Hepatic stellate cell (primary cell): ENCODE measurements at places on chromosomes 1 and 21.

DNA sequence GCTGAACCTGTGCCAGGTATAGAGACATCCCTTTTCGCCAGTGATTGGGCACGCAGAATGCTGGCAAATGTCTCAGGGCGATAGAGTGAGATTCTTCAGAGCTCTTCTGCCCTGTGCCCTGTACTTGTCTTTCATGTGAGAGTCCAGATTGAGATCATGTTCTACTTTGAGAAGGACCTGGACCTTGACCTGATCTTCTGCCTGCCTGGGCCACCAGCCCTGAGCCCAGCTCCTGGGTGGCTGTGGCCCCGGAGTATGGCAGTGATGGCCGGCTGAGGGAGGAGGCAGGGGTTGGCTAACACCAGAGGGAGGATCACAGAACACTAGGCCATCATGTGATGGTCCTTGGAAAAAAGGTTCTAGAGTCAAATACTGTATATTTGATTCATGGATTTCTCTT is 13.8 kb downstream of the STRIP1 start:
- DNase-seq: no peak

- no peak for DNase-seq
These were observed 16.9 kb downstream of the PLA2G4A start for GRCh38 chr1:186845576-186846210.

- DNase-seq: no peak
These were observed 169.9 kb downstream of the BRINP2 start for GRCh38 chr1:177340601-177341067.

GRCh38 chr1:44870096-44870495 is 27.0 kb upstream of the PTCH2 start:
- no peak for DNase-seq

DNA sequence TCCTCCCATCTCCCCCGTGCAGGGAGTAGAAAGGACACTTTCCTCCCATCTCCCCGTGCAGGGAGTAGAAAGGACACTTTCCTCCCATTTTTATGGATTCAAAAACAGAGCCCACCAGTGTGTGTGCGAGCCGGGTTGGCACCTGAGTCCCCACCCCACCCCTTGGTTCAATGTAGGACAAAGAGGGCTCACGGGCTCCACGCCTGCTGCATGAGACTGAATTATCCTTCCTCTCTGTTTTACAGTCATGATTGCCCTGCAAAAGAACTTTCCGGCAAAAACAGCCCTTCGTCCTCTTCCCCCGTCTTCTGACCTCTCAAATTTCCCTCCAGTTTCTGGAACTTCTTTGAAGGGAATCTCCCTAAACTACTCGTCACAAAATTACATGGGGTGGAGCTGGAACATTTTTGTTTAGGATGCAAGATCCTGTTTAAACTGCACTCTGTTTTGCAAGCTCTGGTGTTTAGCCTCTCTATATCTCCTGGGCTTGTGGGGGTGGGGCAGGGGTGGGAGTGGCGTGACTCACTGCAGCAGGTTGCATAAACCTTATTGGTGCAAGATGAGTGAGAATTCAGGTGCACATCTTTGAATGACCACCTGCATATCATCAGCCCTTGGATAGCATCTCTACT is 99.8 kb downstream of the PSMG1 start:
- DNase-seq: no peak

- DNase-seq: no peak
These were observed 18.6 kb downstream of the HS2ST1 start for GRCh38 chr1:86933051-86933450.

DNA sequence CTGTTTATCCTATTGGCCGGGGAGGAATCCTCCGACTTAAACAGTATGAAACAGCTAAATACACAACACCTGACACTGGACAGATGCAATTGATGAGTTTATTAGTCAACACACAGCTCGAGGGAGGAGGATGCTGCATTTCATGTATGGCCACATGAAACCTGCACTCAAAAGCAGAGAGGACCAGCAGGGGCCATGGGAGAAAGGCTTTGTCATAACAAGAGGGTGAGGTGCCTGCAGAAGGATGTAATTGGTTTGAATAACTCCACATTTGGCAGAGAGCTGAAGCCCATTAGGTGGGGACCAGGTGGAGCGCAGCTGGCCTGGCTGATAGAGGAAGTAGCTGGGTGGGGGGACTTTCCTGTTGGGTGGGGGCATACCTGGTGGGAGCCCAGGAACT is 599.1 kb downstream of the PTPRU start:
- DNase-seq: no peak

DNA sequence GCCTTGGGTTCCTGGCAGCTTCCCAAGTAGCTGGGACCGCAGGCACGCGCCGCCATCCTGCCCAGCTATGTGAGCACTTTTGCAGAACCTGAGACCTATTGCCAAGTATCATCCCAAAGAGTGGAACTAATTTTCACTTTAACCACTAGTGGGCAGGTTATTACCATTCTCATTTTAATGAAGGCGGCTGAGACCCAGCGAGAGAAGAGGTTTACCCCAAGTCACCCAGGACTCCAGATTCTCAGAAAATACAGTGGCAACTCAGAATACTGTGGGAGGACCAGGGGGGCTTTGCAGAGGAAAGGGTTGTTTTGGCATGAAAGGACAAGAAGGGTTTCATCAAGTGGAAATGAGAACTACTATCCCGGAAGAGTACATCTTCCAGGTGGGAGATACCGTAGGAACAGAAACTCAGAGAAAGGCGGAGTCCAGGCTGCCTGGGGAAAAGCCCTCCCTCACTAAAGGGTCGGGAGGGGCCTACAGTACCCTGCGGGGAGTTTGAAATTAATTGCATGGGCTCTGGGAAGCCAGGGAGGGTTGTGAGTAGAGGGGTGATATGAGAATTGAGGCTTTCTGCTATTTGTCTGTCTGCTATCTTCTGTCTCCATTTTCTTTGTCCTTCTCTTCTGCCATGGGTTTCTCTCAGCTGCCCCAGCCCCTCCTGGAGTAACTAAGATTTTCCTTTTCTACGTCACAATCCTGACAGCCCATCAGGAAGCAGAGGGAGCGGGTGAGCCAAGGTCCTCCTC is 7.2 kb upstream of the SEMA4A start:
- DNase-seq: peak; percentile 84

- no peak for DNase-seq
These were observed 24.4 kb downstream of the OR10R2 start for GRCh38 chr1:158496374-158496773.

DNA sequence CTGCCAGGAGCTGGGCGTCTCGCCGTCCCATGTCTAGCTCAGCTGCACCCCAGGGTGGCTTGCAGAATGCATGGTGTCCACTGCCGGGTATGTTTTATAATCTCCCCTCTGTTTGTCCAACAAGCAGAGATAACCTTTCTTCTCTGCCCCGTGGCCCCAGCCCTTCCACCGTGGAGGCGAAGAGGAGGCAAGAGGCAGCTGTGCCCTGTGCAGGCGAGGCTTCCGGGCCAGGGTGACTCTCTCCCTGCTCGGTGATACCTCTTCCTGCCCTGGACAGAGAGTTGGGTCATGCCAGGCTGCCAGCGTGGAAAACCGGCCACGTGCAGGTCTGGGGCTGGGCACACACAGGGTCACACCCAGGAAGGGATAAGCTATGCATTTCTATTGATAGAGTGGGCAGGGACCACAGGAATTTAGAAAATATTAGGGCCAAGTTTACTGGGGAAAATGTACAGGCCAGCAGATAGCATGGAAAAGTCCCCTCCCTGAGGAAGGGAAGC is at the start of gene TFF2:
Gene TFF2 (minus strand): TSS at position 68 of the 500 bp plus-strand sequence. CDS start 37 bp downstream, at position 31.
- no peak for DNase-seq

DNA sequence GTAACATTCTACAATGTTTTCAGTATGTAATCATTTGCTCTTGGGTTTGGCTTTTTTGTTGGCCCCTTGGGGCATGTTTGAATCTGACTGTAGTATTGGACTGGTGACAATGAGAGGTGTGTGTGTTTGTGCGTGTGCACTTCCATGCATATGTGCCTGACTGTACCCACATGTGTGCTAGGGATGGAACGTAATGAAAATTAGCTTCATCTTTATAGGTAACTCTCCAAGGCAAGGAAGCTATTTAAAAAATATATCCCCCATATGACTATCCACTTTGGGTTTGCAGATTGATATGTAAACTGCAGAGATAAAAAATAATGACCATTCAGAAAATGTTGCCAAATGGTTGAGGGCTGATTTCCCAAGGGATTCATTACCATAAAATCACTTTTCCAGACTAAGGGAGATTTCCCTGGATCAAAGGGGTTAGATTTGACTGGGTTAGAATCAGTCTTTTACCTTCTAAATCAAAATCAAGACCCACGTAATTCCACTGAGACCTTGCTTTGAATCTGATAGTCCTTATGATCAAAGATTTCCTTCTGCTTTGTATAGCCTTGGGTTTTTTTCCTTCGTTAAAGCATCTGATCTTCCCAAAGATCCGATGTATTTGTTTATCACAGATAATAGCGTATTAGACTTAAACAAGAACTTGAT is 189.7 kb downstream of the CENPF start:
- DNase-seq: no peak

DNA sequence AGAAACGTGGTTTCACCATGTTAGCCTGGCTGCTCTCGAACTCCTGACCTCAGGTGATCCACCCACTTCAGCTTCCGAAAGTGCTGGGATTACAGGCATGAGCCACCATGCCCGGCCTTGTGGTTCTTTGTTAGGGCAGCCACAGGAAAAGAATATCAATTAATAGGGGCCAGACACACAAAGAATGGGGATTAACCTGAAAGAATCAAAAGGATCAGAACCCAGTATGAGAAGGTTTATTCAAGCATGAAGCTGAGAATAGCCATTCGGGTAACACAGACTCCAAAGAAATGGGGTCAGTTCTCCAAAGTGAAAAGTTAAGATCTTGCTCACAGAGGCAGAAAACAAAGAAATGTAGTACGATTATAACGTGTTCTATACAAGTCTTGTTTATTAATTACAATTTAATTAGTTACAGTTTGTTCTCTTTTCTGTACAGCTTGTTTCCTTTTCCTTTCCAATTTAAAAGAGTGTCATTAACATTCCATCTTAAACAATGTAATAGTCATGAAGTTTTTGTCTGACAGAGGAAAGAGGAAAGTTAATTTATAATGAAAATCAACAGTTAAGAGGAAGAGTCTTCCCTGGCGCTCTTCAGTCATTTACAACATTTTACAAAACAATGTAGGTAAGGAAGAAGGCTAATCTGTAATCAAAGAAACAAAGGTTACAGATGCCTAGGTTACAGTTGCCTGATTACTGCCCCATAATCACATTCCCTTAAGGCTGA is 51.3 kb upstream of the SLC45A1 start:
- no peak for DNase-seq

DNA sequence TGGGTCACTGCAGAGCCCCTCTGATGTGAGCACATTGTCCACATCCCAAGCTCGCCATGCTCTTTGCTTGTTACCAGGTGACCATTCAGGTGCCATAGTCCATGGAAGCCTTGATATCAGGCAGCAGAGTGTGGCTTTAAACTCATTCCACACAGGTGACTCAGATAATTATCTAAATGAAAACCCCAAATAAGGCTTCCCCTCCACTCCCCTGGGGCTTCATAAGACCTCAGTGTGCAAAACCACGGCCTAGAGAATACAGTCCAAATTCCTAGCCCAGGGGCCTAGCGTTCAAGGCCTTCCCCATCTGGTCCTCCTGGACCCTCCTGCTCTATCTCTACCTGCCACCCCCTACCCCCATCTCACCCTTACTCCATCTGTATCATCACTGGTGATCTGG is 97.1 kb downstream of the ARHGEF10L start:
- DNase-seq: peak; percentile 65

DNA sequence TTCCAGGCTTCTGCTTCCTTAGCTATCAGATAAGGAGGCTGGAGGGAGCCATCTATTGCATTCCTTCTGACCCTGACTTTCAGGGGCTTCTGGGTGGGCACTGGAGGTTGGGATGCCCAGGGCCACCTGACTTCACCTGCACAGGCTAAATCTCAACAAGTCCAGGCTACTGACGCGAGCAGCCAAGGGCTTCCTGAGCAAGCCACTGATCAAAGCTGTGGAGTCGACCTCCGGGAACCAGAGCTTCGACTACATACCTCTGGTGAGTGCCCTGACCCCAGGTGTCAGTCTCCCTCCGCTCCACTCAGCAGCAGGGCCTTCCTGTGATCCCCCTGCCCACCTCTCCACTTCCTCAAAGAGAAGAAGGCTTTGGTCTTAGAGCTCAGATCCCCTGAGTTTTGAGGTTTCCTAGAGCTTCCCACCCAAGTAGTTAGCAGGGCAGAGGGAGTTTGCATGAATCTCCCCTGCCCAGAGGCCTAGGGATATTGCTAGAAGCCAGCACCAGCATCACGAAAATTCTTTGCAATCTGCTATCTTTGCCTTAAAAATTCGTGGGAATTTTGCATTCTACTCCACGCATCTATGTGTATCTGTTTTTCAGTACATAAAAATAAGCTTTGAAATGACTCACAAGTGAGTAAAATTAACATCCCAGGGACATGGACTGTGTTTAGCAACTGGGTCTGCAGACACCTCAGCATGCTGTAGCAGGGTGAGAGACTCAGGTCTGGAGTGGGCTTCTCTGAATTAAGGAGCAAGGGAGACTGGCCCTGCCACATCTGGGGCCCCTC is 61.4 kb downstream of the VWA5B1 start:
- DNase-seq: no peak

DNA sequence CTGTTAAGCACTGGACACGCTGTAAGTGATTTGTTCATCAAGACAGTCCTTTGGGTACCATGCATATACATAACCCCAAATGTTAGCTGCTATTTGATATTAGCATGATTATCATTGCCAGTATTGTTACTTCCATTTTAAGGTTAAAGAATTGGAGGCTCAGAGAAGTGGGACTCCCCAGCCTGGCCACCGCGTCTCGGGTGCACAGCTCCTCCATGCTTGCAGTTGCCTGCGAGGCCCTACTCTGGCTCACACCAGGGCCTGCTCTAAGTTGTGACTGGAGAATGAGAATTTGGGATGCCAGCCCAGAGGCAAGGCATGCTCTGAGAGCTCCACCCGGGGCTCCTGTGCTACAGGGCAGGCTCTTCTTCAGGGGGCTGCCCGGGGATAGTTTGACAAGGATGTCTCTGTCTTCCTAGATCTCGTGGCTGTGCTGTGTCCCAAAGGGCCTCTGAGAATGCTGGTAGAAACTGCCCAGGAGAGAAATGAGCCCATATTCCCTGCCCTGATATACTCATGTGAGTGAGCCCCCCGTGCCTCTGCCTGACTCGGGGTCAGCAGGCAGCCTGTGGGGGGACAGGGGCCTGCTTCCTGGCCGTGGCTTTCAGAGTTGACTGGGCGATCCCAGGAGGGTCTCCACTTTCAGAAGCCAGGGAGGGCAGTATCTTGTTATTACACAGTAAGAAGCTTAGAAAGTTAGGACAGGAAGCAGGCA is 19.4 kb downstream of the PSEN2 start:
- no peak for DNase-seq

DNA sequence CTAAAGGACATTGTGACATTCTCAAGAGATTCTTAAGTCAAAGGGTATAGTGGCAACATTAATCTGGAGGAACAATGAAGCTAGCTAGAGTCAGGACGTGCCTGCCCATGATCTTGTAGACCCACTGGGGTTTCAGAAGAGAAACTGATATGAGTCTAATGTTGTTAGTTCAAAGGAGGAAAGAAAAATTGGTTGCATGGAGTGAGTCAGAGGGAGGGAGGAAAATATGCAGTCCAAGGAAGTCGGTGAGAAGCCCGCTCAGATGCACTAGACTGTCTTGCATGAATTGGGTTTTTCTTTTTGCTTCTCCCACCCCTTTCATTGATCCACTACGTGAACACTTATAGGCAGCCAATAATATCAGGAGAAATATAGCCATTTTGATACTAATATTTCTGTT is 53.8 kb upstream of the SYT14 start:
- peak; percentile 40 for DNase-seq

GRCh38 chr1:218480137-218480536 is 135.0 kb downstream of the TGFB2 start:
- DNase-seq: peak; percentile 40
